ENCODE measurements at places on chromosomes 3 and 15.
A peak's percentile ranks its signal among the peaks of the same experiment; 100 is the strongest.

GRCh38 chr3:11559816-11560633 is 83.7 kb downstream of the VGLL4 start:
- no peak for DNase-seq

DNA sequence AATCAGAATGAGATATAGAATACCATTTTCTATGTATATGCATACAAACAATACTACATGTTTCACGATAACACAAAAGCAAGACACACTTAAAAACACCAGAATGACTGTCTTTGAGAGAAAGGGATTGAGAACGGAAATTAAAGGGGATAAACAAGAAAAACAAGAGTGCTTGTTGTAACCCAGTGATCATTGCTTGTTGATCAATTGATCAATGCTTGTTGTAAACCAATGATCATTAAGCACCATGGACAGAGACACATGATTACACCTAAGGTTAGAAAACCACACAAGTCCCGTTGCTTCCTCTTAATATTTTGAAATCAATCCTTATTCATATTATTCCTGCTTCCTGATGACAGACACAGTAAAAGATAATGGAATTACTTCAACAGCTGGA is 1.1 kb upstream of the OR4F15 start:
- DNase-seq: peak; percentile 1

DNA sequence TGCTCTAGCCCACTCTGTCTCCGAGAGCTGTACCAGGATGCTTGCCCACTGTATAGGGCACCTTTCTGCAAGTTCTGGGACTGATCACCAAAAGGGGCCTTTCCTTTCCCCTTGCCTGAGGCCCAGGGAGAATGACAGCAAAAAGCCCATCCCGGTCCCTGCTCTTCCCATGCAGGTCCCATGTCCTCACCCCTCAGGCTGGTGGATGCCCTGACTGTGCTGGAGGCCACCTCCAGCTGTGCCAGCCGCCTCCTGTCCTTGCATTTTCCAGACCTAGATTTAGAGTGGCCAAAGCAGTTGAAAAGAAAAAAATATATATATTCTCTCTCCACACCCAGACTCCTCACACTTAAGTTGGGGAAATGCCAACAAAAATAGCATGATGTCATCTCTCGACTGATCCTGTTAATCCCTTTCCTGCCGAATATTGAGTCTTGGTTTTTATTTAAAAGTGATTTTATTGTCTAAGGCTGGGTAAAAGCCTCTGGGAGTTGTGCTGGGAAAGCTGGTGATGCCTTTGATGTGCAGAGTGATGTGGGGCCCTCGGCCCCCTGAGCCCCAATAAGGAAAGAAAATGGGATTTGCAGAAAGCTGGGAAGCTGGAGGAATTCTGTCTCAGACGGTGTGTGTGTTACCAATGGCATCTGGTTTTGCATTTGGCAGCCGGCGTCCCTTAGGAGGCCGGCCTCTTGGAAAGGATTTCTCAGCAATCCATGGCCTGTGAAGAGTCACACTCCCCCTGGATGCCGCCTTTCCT is 29.3 kb upstream of the TPM1 start:
- no peak for DNase-seq

GRCh38 chr15:99167201-99167600 is 62.3 kb downstream of the SYNM start:
- DNase-seq: no peak

- peak; percentile 65 for DNase-seq
These were observed 20.3 kb upstream of the ABTB1 start for GRCh38 chr3:127652246-127652995.

- DNase-seq: no peak
These were observed 66.7 kb downstream of the ARHGAP31 start for GRCh38 chr3:119360736-119361462.

DNA sequence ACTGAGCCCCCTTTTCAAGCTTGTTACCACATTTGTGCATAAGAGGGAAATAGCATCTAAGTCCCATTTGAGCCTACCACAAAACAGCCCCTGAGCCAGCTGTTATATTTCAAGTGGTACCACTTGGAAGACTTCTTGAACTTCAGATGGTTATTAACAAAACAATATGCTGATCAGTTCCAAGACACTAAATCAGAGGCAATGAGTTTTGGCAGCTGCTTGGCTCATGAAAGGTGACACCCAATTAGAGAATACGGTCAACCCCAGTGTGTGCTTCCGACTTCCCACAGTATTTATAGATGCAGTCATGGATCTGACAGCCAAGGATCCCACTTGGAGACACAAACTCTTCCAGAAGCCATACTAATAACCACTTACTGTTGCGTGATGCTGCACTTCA is 469.6 kb upstream of the PPP2R3A start:
- no peak for DNase-seq

GRCh38 chr15:67979281-67979680 is 74.8 kb upstream of the PIAS1 start:
- no peak for DNase-seq

DNA sequence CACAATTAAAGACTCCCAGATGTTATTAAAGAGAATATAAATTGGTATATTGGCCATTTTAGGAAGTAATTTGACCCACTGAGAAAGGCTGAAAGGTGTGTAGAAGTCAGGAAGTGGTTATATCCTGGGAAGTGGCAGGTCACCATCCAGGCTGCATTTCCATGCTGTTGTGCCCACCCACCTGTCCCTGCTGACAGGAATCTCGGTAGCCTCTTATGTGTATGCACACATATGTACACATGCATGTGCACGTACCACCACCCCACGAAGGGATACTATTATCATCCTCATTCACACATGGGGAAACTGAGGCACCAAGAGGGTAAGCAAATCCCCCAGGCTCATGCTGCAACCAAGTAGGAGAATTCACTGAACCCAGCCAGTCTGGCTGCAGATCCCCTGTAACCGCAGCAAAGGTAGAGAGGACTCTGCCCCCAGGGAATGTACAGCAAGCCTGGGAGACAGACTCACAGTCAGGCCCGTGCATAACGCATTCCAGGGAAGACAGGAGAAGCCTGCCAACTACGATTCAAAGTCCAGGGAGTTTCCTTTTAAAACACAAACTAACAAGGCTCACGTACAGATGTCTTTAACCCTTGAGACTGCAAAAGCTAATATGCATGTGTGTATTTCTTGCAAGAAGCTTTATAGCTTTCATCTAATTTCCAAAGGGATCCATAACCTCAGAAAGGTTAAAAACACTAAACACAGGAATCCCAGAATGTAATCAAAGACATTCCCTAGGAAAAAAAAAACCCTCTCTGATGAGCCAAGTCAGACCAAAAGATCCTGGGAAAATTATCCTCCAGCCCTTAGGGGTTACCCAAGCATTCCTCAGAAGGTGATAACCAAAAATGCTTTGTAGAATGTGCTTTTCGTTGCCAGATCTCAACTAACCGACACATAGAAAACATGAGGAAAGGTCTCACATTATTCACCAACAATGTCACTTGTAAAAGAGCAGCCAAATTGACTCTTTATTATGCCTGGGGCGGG is 129.6 kb downstream of the ADAMTS17 start:
- no peak for DNase-seq

- DNase-seq: no peak
These were observed 29.0 kb downstream of the HGD start for GRCh38 chr3:120652896-120653545.

DNA sequence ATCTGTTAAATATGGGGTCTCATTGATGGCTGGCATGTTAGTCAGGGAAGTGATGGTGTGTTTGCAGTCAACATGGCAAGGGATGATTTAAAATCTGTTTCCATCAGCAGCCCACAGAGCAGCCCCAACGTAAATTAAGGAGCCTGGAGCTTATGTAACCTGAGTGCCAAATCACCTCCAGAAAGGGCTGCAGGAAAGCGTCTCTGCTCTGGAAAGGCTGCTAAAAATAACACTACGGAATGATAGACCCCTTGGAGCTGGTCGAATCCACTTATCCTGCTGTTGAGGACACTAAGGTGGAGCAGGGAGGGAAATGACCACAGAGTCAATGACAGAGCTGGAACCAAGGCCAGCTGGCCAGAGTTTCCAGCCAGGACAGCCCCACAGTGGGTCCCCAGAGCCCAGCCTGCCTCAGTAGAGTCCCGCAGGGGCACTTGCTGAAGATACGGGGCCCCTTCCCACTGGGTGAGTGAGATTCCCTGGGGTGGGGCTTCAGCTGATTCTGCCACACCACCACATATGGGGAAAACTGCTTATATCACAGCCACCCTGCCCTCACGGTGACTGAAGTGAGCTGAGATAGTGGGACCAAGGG is 63.5 kb downstream of the EPHB1 start:
- DNase-seq: no peak

DNA sequence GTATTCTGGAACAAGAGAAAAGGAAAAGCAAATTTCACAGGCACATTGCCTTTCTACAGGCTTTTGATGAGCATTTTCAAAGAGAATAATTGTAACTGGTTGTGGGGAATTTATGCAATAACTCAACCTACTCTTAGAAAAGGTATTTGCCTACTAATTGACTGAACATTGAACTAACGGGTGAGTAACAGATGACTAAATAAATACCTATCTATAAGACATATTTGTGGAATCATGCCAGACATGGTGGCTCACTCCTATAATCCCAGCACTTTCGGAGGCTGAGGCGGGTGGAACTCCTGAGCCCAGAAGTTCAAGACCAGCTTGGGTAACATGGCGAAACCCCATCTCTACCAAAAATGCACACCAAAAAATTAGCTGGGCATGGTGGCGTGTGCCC is 367.7 kb downstream of the CGGBP1 start:
- no peak for DNase-seq

GRCh38 chr15:38871638-38872037 is 307.0 kb upstream of the RASGRP1 start:
- DNase-seq: no peak

DNA sequence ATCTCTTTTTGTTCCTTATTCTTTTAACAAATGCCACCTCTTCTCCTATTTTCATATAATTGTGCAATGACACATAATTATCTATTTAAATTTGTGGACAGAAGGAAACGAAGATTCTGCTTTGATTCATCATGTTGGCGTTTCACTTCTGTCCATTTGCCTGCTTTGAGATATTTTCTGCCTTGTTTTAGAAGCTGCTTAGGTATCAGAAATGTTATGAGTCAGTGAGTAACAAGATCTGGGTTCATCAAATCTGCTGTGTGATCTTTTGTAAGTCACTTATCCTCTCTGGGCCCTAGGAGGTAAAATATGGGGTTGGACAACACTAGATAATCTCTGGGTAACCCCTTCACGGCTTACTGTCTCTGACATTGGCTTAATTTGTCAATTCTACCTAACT is 7.3 kb upstream of the MINDY4B start:
- no peak for DNase-seq

- no peak for DNase-seq
These were observed 60.5 kb downstream of the VGLL4 start for GRCh38 chr3:11583235-11583634.

DNA sequence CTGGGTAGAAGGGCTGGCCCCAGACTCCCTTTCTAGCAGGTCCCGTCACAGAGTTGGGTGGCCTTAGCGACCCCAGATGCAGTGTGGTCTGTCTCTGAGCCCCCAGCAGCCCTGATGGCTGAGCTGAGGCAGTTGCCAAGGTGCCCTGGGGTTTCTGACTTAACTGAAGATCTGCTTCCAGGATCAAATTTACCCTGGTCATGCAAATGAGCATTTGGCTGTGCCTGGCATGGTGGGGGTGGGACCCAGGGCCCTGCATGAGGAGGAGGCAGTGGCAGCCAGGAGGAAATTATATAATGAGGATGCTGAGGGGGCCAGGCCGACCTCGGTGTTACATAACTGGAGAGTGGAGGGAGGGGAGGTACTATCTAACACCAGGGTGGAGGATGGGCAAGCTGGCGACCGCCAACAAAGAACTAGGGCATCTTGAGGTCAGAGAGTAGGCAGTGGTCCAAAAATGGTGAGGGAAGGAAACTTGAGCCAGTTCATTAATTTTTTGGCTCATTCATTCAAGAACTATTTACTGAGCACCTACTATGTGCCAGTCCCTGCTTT is 16.4 kb downstream of the PLEKHO2 start:
- DNase-seq: no peak

DNA sequence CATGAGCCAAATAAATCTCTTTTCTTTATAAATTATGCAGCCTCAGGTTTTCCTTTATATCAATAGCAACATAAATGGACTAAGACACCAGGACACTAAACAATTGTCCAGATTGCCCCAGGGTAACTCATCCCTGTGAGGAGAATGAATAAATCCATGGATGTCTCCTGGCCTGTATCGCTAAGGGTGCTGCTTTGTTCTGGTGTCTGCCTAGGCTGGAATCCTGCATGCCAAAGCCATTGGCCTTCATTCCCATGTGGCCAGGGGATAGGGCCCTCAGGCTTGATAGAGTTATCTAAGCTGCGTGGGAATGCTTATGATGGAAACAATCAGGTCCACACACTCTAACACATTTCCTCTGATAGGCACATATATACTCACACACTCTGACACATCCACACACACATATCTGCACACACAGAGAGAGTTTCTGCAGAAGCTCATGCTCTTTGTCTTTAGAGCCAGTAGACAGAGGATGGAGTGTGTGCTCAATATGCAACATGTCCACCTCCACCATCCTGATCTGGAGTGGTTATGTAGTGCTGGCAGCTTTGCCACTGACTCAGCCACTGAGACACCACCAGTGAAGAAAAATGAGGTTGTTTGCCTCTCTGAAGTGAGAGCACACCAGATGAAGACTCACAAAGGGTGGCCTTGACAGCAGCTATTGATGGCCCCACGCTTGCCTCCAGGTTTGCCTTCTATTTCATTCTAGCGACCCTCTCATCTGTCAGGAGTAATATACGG is 24.0 kb upstream of the DGKG start:
- no peak for DNase-seq

- DNase-seq: no peak
These were observed 68.6 kb upstream of the ONECUT1 start for GRCh38 chr15:52858782-52859176.

GRCh38 chr3:5278666-5279065 is 91.2 kb downstream of the EDEM1 start:
- no peak for DNase-seq

DNA sequence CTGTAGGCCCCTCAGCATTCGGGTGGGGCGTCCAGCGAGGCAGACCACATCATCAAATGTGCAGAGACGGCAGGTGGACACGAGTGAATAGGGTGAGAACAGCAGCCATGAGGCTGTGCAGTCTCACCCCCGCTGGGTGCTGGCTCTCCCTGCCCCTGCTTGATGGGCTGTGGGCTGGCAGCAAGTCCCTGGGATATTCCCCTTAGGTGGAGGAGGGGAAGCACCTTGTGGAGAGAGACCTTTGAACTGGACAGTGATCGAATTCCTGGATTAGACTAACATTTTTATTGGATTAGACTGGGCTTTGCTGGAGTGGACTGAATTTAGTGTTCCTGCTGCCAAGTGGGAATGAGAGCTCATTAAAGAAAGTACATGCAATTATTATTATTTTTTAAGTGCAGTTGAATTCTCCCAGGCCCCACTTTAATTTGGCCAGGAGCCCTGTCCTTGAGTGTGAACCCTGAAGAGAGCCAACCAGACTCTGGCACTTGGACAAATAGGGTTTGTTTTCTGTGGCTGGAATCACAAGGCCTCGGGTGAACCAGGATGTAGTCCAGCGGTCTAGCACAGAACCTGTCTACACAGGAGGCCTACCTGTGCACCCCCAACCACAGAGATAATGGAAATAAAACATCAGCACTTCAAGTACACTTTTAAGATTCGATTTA is 193.1 kb downstream of the ABHD5 start:
- DNase-seq: no peak

GRCh38 chr3:57956119-57956832 is 51.9 kb upstream of the FLNB start:
- no peak for DNase-seq

GRCh38 chr15:75725006-75725718 is 12.5 kb upstream of the CSPG4 start:
- no peak for DNase-seq

All from neuronal stem cell (in vitro differentiated cells).